ENCODE measurements at places on chromosomes 3 and 15.

GRCh38 chr15:26868029-26868685, 1.3 kb downstream of the GABRA5 start:
- no peak for DNase-seq

GRCh38 chr3:129555153-129555550, 12.2 kb downstream of the H1-8 start:
- DNase-seq, result no peak

- DNase-seq, result no peak
Observed at GRCh38 chr3:103308921-103309320, 874.1 kb downstream of the ZPLD1 start.

DNA sequence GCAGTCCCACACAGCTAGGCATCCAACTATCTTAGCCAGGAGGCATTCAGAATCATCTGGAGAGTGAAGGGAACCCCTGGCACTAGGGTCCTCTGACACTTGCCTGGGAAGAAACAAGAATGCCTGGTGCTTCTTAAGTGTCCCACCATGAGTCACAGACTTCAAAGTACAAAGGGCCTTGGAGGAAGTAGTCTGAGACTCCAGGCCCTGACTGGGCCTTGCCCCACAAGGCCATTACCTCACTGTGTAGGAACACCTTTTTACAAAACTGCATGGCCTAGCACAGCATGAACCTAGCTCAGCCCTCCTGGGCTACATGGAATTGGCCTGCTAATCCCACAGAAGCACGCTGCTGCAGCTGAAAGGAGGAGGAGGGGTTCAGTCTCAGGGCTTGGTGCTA, 104.5 kb upstream of the SLCO2A1 start:
- DNase-seq, result no peak

Data from naive thymus-derived CD4-positive, alpha-beta T cell (primary cell).